ENCODE measurements at places on chromosomes 11 and 22.

- peak; percentile 48 for DNase-seq
Observed at GRCh38 chr11:109933126-109933525, 160.1 kb upstream of the ZC3H12C start.

- DNase-seq, result no peak
Observed at GRCh38 chr11:106990331-106990730, 27.9 kb downstream of the GUCY1A2 start.

DNA sequence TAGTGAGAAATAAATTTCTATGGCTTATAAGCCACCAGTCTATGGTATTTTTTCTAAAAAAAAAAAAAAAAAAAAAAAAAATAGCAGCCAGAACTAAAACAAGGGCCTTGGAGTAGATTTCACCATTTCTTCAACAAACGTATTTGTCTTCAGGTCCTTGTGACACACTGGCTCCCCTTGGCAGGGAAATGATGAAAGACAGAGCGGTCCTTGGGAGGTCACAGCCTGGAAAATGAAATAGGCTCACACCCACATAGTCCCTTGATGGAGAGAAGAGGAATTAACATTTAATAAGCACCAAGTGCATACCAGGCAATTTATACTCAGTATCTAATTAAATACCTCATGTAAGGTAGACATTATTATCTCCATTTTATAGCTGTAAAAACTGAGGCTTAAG is 25.7 kb upstream of the ACER3 start:
- no peak for DNase-seq

- no peak for DNase-seq
Observed at GRCh38 chr11:57781529-57781943, 19.9 kb downstream of the CTNND1 start.

DNA sequence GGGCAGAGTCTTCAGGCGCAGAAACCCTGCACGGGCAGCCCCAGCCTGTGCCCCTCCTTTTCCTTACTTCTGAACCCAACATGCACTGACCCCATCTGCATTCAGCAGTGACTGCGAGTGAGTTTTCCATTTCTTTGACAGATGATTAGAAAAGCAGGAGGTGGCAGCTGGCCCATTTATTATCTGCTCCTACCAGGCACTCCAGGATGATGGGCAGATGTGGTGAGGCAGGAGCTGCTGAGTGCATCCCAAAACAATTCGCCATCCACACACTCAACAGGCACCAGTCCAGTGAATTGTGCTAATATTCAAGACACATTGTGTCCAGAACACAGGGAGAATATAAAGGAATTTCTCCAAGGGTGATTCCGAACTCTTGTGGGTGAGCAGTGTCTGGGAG is 208.5 kb downstream of the TENM4 start:
- peak; percentile 56 for DNase-seq

DNA sequence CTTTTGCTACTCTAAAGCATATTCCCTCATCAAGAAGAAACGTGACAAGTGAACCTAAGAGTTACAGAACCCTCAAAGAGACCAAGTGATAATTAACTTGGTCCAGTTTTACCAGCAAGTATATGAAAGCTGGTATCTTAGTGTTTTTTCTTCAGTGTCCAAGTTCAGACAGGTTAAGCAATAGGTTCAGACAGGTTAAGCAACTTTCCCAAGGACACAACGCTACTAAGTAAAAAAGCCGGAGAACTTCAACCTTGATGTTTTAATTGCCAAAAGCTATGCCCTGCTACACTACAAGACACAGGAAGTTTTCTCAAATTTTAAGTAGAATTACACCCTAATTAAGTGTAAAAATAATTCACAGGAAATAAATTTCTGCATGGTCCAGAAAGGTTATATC is 30.0 kb upstream of the ARHGAP32 start:
- no peak for DNase-seq

DNA sequence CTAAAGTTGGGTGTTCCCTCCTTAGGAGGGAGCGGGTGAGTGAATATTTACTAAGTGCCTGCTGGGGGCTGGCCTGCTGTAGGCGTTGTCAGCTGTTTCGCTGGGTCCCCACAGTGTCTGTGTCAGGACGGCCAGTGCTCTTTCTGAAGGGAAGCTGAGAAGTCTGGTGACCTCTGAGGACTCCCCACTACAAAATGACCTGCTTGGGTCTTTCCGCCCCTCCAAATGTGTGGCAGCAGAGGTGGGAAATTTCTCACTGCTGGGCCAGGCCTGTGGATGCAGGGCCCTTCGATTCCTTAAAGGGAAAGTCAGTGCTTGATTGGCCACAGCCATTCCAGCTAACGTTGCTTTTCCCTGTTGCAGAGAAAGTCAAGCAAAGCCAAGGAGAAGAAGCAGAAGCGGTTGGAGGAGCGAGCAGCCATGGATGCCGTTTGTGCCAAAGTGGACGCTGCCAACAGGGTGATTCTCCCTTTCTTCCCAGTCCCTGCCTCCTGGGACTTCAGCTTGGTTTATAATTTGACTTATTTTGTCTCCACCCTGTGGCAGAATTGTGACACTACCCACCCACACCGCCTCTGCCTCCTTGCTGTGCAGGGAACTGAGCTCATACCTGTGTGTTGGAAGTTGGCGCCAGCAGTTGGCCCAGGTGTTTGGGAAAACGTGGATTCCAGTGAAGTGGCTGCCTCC is 6.8 kb downstream of the NAA40 start:
- DNase-seq, result peak; percentile 87

DNA sequence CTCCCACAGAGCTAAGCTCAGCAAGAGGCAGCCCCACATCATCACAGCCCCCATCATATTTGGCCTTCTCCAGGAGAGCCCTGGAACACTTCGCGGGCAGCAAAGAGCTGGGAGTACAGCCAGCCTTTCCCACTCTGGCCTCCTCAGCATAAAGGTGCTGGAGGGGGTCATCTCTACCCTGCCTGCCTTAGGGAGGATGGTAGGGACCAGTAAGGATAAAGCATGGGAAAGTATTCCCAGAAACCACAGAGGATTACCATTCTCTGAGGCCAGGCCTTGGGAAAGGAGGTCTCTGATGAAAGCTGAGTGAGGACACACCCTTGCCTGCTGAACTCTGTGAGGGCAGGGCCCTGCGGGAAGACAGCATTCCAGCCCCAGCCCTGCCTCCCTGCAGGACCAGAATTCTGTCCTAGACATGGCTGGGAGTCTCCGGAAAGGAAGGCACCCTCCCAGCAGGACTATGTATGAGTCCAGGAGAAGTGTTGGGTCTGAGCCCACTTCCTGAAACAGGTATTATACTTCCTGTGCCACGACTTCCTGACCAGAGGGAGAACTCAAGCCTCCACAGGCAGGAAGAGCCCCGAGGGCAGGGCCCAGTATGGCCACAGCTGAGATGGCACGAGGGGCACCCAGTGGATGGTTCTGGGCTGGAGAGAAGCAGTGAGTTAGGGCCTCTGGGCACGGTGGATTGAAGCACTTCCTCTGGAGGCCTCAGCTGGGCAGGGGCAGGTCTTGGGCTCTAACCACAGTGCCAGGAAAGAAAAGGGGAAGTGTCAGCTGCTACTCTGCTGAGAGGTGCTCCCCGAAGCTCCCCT is 12.9 kb upstream of the CASTOR1 start:
- DNase-seq, result peak; percentile 80

- no peak for DNase-seq
Observed at GRCh38 chr11:106491751-106492150, 414.3 kb downstream of the AASDHPPT start.

GRCh38 chr22:19622061-19622441 is 92.3 kb upstream of the SEPTIN5 start:
- DNase-seq, result no peak

DNA sequence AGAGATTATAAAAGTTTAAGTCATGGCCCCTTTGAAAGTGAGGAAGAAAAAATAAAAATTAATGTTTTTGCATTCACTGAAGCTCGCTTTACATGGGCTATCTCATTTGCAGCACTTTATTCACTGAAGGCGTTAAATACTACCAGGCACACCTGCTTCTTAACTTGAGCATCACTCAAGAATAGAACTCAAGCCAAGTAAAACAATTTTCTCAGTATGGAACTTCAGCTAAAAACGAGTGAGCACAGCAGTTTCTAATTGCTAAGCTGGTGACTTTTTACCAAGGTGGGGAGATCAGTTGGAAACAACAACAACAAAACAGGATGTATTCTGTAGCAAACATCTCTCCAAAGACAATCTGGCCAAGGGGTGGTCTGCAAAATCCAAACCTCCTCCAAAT is 405.6 kb downstream of the RAB38 start:
- no peak for DNase-seq

DNA sequence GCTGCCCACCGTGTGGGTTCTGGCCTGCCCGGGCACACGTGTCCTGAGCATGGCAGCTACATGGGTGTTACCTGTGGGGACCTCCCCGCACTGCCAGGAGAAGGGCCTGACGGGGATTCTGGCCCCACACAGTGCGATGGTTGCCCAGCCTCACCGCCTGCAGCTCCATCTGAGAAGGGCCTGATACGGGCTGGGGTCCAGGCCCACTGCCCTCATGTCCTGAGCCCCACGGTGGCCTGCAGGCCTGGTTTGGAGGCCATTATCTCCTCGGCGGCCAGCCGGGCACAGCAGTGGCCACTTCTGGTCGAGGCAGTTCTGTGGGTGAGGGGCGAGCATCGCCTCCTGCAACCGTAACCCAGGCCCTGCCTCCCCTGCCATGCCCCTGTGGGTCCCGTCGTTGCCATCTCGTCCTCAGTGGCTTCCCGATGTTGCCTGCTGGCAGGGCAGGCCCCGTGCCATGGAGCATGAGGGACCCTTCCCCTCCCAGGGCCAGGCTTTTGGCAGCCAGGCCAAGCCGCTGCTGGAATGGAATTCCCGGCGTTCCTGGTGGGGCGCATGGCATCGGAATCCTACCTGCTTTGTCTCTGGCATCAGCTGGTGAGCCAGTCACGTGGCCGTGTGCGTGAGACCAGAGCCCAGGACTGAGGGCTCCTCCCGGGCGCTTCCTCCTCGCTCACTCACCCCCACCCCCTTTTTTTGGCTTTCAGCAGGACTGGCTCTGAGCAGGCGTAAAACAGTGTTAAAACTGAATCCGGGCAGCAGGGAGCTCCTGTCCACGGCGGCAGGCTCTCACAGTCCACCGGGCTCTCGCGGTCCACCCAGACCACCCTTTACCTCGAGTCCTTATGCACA is 71.9 kb upstream of the PPARA start:
- peak; percentile 95 for DNase-seq

DNA sequence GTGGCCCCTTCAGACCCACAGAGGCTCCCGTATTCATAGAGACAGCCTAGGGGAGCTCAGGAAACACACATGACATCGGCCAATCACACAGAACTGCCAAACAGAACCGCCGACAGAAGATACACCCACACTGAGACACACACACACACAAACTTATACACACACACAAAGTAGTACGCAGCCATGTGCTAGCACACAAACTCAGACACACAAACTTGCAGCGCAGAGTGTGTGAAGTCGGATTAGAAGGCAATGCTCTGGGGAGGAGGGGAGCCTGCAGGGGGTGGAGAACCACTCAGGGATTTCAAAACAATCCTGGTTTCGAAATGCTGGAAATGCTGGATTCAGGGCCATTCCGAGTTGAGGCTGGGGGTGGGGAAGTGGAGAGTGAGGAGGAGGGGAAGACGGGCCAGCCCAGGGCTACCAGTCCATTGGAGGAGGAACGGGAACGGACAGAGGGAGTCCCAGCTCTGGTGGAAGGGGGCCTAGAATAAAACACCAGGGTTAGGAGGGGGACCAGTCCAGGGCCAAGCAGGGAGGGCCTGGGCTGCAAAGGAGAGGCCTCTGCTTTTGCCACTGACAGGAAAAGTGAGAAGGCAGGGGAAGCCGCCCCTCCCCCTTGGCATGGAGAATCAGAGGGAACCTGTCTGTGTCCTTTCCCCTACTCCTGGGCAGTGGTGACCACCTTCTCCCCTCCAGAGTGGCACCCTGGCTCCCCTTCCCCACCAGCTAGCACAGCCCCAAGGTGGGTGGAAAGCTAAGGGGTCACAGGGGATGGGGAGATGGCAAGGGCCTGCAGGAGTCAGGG is 4.4 kb downstream of the BCL9L start:
- DNase-seq, result peak; percentile 70

GRCh38 chr11:133814588-133815100 is 30.7 kb downstream of the SPATA19 start:
- no peak for DNase-seq

DNA sequence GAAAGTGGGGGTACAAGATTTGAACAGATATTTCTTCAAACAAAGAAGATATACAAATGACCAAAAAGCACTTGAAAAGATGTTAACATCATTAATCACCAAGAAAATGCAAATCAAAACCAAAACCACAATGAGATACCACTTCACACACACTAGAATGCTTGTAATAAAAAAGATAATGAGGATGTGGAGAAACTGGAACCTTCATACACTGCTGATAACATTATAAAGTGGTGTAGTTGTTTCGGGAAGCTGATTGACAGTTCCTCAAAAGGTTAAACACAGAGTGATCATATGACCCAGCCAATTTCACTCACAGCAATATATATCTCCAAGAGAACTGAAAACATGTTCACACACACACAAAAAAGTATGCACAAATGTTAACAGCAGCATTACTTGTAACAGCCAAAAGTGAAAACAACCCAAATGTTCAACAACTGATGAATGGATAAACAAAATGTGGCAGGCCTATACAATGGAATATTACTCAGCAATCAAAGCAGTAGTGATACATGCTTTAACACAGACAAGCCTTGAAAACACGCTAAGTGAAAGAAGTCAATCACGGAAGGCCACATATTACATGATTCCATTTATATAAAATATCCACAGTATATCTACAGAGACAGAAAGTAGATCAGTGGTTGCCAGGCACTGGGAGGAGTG is 15.1 kb downstream of the PITPNB start:
- no peak for DNase-seq

DNA sequence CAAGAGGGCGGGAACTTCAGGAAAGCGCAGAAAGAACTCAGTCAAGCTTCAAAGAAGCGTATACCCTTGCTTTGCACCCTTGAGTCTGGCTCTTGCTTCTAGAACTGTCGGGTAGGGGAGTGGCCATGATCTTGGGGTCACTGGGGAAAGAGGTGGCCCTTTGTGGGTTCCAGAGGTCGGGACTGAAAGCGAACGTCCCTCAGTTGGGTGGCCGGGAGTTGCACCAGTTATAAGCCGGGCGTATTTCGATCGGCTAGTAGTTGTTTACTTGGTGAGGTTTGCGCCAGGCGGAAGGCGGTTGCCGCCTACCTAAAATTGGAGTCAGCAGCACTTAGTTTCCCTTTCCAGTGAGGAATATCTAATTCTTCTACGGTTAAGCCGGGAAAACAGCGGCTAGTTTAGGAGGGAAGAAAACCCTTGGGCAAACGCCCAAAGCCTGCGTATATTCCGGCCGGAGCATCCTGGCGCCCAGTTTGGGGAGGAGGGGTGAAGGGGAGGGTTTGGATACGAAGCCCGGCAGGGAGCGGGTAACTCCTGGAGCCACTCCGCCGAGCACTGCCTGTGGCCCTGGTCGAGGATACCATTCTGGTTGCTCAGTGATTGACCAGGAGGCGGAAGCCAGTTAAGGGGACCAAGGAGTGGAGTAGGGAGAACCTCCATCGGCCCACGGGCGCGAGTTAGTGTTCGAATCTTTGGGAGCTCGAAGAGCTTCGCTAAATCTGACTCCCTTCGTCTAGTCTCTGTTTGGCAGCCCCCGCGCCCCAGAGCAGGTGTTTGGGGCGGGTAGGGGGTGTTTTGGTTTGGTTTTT is 807 bp upstream of the WT1 start:
- no peak for DNase-seq

- no peak for DNase-seq
Observed at GRCh38 chr11:47431356-47432083, 5.3 kb upstream of the PSMC3 start.
